Thymus (tissue), 14 donors: ENCODE measurements at places on chromosomes 3 and 15. TPM values are rescaled to one million over a fixed set of nuclear protein-coding genes. Genes with fewer than 3 reads are reported as not detected.

The ACAD9 gene
- 23.8 TPM for total RNA-seq

The CAMP gene
- total RNA-seq, result 7.8 TPM

The QRICH1 gene
- 75.8 TPM for total RNA-seq

DNA sequence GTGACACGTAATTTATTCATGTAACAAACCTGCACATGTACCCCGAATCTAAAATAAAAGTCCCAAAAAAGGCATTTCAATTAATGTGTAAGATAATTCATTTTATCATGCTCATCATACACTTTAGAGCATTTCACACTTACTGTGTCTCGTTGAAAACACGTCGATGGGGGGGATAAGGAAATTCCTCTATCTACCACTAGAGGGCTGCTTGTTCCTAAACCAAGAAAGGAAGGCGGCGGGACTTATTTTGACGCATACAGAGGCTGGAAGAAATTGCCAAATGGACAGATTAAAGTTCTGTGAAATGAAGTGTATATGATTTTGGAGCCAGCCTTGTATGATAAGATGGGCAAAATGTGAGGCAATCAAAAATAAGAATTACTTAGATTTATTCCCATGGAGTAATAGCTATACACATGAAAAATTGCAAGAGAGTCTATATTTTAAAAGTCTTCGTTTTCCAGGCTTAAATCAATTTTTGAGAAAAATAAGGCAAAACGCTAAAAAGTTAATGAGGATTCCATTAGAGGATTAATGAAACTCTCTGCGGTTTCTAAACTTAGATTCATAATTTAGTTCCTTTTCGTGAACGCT is 346.8 kb downstream of the CNTN3 start:
- peak; percentile 18 for DNase-seq

- DNase-seq, result no peak
Measured at GRCh38 chr3:112137781-112138180, 4.7 kb upstream of the GCSAM start.

The ITPKA gene
- total RNA-seq, result 0.24 TPM

- DNase-seq, result no peak
Measured at GRCh38 chr15:83854950-83855707, 201.2 kb downstream of the ADAMTSL3 start.

The FBXO40 gene
- total RNA-seq, result under 0.01 TPM

The FYTTD1 gene
- total RNA-seq, result 41.2 TPM

GRCh38 chr15:25236861-25237155 is 202.0 kb downstream of the UBE3A start:
- DNase-seq, result no peak

The SLC9C1 gene
- 0.94 TPM for total RNA-seq

GRCh38 chr3:191987831-191988350 is 526.9 kb downstream of the PYDC2 start:
- no peak for DNase-seq

GRCh38 chr15:71393383-71393782 is 278.1 kb downstream of the THSD4 start:
- no peak for DNase-seq

The ADCY5 gene
- total RNA-seq, result 0.76 TPM

DNA sequence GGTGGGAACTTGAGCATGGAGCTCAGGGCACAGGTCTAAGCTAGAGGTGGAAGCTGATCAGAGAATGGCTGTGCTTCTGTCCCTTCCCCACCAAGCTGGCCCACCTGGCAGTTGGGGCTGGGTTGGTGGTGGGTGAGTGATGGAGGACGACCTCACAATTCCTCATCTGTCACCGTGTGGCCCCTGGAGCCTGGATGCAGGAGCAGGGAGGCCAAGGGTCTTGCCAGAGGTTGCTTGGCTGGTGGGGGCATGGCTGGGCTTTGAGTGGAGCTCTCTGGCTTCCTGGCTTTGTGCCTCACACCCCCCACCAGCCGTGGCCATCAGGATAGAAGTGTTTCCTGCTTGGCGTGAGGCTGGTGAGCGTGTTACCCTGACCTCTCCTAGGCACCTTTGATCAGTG is 36.0 kb downstream of the FBLN2 start:
- DNase-seq, result no peak

DNA sequence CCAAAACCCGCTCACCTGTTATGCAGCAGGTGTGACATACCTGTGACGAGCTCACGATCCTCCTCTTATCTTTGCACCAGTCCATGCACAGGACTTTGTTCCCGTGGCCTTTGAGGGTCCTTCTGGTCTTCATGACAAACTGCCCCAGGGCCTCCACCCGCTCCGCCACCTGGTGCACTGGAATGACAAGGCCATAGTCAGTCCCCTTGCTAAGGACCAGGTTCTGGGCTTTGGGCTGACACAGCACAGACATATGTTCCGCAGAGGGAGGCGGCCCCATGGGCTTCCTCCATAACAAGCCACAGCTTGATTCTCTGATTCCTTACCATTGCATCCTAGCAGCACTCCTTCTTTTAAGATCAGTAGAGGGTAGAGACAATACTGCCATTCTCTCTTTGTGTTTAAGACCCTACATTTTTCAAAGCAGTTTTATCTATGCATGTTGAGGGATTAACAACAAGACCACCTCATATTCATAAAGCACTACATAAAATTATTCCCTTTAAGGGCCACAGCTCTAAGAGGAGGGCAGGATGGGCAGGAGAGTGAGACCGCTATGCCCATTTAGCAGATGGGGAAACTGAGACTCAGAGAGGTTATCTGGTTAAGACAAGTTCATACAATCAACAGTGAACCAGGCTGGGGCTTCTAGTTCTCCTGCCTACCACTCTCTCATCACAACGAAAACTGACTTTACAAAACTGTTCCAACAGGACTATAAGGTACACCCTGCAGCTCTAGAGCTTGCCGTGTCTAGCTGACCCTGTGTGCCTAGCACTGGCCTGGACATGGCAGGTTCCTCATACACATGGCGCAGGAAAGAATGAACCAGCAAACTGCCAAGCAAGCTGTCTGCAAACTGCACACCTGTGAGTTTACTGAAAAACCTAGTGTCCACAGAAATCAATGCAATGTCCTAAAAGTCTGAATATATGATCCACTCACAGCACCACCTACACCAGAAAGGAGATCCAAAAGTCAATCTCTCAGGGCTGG is 37.0 kb downstream of the GNB5 start:
- no peak for DNase-seq

DNA sequence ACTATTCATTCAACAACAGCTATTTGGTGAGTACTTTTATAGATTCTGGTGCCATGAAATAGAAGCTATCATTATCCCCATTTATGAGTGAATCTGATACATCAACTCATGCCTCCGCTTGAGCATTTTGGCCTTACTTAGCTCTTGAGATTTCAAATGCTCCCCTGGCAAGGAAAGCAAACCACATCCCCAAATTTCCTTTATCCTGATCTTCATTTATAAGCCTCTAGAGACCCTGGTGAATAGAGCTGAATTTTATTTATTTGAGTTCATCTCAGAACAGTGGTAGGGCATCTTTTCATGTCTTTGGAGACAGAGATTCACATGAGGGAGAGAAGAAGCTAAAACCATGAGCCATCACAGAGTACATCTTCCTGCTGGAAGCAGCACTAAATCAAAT is 317.2 kb downstream of the SLC9A9 start:
- no peak for DNase-seq

GRCh38 chr3:182682263-182683241 is 110.8 kb upstream of the ATP11B start:
- DNase-seq, result peak; percentile 29
